ENCODE measurements at places on chromosomes 3 and 15.

GRCh38 chr3:164155400-164155799 lies 922.9 kb downstream of the SI start:
- no peak for DNase-seq

- DNase-seq, result no peak
Observed at GRCh38 chr3:97960993-97961766, 11.1 kb downstream of the RIOX2 start.

GRCh38 chr15:89090791-89091626 lies 2.8 kb downstream of the ABHD2 start:
- peak; percentile 60 for DNase-seq

DNA sequence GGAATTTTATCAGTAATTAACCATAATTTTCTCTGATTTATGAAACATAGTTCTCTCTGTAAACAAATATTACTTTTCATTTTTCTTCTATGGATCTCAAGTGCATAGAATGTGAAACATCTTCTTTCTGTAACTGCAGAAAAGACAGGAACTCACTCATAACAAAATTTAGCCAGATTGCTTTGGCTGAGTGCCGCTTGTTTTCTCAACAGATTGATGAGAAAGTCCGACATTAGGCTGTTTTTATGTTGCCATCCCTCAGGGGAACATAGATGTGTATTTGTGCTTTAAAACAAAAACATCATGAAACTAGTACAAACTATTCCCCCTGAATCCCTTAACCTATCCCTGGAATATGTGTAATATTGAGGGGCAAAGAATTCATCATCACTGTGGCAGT lies 154.2 kb downstream of the B3GALNT1 start:
- DNase-seq, result no peak

GRCh38 chr3:50205413-50206276 lies 574 bp downstream of the SLC38A3 start:
- DNase-seq, result no peak

- DNase-seq, result no peak
Observed at GRCh38 chr3:95049841-95050240, 987.0 kb downstream of the NSUN3 start.

- no peak for DNase-seq
Observed at GRCh38 chr3:71395927-71396695, 187.4 kb downstream of the FOXP1 start.
